ENCODE measurements at places on chromosomes 6 and 20. TPM values are rescaled to one million over a fixed set of nuclear protein-coding genes. Genes with fewer than 3 reads are reported as not detected.

DNA sequence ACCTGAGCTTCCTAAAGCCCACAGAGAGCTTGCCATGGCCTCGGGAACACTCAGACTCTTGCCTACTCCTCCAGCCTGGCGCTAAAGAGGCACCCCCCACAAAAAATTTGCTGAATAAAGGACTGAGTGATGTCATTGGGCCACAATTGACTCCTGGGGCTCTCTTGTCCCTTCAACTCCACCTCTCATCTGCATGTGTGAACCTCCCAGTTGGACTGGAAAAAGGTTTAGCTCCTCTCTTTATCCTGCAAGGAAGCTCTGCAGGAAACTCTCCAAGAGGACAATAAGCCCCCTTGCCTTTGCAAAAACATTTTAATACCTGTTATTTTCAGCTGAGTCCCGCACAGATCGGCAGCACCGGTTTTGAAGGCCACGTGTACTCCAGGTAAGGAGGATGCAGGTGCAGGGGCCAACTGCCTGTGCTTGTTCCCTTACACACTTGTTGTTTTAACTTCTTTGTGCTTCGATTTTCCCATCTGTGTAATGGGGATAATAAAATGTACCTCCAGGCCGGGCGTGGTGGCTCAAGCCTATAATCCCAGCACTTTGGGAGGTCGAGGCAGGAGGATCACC, 107.3 kb downstream of the TFAP2C start:
- DNase-seq, result no peak
- no peaks in the 10 kb centered on the region for H3K36me3 ChIP-seq
- H3K4me1 ChIP-seq, result no peaks in the 10 kb centered on the region
- no peak overlapping the region for H3K27ac ChIP-seq
- no peak overlapping the region for H3K4me3 ChIP-seq

DNA sequence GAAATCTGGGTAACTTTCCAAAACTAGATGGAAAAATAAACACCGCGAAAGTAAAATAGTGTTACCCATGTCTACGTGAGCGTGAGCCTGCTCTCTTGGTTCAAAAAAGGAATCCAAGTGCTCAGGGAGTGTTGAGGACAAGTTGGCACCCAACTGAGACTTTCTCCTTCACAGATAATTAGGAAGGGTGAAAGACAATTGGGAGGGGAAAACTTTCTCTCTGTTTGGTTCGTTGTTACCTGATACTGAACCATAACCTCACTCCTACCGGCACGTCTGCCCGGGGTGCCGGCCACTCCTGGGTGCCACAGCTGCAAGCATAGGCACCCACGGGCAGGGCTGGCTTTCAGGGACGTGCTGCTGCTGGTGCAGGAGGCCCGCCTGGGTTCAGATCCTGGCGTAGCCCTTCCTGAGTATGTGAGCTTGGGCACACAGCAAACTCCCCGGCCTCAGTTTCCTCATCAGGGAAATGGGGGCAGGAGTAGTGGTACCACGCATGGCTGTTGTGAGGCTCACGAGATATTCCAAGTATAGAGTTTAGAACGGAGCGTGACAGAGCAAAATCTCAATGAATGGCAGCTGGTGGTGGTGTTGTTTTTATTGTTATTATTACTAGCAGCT, 38.2 kb upstream of the PMEPA1 start:
- peak; percentile 23 for DNase-seq
- H3K36me3 ChIP-seq, result peaks cover 14% of the 10 kb centered on the region
- H3K27me3 ChIP-seq, result no peaks in the 10 kb centered on the region

GRCh38 chr20:57680934-57681914, 28.6 kb downstream of the PMEPA1 start:
- H3K27me3 ChIP-seq, result no peaks in the 10 kb centered on the region
- H3K27ac ChIP-seq, result peak overlapping the region; percentile 97
- no peak for DNase-seq
- H3K4me1 ChIP-seq, result peaks cover 99% of the 10 kb centered on the region

GRCh38 chr20:3227936-3228749, 10.8 kb downstream of the SLC4A11 start:
- H3K27ac ChIP-seq, result no peak overlapping the region
- no peak for DNase-seq
- peaks cover 9% of the 10 kb centered on the region for H3K36me3 ChIP-seq
- no peaks in the 10 kb centered on the region for H3K27me3 ChIP-seq

- no peaks in the 10 kb centered on the region for H3K27me3 ChIP-seq
- H3K27ac ChIP-seq, result no peak overlapping the region
- H3K4me1 ChIP-seq, result peaks cover 8% of the 10 kb centered on the region
- no peak overlapping the region for H3K4me3 ChIP-seq
These were observed 12.8 kb downstream of the SNX3 start for GRCh38 chr6:108247965-108248536.

GRCh38 chr20:12110711-12111110, 193.0 kb downstream of the BTBD3 start:
- H3K4me3 ChIP-seq, result no peak overlapping the region
- no peaks in the 10 kb centered on the region for H3K36me3 ChIP-seq
- no peak for DNase-seq
- no peak overlapping the region for H3K27ac ChIP-seq
- no peaks in the 10 kb centered on the region for H3K27me3 ChIP-seq

- DNase-seq, result no peak
- peaks cover 14% of the 10 kb centered on the region for H3K36me3 ChIP-seq
- no peak overlapping the region for H3K27ac ChIP-seq
- H3K4me1 ChIP-seq, result peaks cover 23% of the 10 kb centered on the region
- H3K27me3 ChIP-seq, result no peaks in the 10 kb centered on the region
These were observed 37.5 kb downstream of the HNF4A start for GRCh38 chr20:44392776-44393607.

The ACAT2 gene
- 108 TPM for total RNA-seq

The CDKAL1 gene
- total RNA-seq, result 39.6 TPM

The SIRPB2 gene
- 0.57 TPM for total RNA-seq
